ENCODE measurements at places on chromosomes 2 and 18.

DNA sequence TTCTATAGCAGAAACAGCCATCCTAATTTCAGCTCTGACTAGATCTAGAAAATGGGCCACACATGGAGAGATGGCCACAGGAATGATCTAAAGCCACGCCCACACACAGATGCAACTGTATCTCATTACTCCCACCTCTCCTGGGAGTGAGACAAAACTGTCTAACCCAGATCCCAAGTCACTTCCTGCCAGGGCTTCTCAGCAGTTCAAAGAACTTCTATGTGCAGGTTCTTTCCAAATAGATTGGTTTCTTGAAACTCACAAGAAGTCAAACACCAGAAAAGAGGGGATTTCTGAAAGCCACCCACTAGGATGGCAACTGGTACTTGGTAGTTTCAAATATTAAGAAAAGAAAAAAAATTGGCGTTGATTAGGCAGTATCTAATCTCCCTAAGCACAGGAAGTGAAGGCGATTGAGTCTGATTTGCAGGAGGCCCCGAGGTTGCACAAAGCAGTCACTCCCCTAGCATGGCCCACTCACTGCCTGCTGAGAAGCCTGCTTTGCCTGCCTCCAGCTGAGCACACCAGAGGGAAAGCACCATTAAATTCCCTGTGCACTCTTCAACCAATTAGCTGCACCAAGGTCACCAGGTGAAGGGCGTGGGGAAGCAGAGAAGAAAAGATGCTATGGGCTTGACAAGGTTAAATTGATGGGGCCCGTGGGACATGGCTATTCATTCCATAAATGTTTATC is 51.1 kb downstream of the PAPOLG start:
- peak; percentile 63 for DNase-seq

DNA sequence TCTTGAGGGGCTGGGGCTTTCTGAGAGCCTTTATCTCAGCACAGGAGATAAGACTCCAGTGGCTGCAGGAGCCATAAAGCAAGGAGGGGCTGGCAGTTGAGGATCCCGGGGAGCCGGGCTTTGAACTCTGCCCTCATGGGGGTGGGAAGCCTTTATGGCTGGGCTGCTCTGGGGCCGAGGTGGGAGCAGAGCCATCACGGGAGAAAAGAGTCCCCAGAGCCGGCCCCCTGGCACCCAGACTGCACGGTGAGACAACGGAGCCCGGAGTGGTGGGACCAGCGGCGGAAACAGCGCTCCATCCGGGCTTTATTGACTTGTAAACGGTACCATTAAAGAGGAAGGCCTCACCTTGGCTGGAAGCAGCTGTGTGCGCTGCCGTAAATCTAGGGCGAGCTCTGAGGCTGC is 162.6 kb downstream of the MYCN start:
- no peak for DNase-seq

DNA sequence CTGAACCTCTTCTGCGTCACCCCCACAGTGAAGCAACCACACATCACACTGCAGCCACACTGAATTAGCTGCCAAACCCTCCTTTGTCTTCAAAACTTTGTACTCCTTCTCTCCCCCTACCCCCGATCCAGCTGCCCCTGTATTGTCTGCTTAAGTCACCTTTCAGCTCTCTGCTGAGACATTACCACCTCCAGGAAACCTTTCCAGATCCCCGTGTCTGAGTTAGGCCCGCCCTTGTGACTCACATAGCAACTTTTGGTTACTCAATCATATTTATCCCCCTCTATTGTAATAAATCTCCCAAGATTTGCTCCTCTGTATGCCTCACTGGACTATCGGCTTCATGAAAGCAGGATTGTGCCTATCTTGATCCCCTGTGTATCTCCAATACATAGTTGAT is 82.8 kb upstream of the CDCA7 start:
- DNase-seq: no peak

GRCh38 chr2:8627692-8628085 is 54.2 kb upstream of the ID2 start:
- DNase-seq: no peak

DNA sequence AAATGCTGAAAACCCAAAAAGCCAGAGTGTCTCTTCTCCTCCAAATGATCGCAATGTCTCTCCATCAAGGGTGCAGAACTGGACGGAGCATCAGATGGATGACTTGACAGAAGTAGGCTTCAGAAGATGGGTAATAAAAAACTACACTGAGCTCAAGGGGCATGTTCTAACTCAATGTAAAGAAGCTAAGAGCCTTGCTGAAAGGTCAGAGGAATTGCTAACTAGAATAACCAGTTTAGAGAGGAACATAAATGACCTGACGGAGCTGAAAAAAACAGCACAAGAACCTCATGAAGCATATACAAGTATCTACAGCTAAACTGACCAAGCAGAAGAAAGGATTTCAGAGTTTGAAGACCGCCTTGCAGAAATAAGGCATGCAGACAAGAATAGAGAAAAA is 9.7 kb upstream of the POLE4 start:
- DNase-seq: no peak

- DNase-seq: no peak
Observed at GRCh38 chr2:45068571-45069140, 59.4 kb upstream of the SIX2 start.

- DNase-seq: no peak
Observed at GRCh38 chr2:232771870-232772269, 4.5 kb downstream of the KCNJ13 start.

DNA sequence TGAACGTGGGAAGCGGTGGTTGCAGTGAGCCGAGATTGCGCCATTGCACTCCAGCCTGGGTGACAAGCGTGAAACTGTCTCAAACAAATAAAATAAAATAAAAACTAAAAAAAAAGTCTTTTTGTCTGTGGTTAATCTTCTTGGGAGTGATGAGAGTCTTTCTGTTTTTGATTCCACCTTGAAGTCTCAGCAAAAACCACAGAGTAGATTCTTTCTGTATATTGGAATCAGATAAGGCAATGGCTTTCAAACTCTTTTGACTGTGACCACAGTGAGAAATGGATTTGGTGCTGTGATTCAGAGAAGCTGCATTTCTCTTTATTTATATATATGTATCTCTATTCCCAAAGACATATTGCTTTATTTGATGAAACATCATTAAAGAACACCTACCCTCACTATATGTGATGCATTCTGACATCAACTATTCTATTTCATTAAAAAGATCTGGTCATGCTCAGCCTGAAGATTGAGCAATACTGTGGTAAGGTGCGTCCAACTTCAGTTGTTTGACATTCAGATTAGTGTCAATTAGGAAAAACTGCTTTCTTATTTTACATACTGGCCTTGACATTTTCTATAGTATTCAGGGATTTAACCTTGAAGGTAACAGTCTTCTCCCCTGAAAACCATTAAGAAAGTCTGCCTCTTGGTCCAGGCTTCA is 15.6 kb downstream of the HRH4 start:
- DNase-seq: no peak

GRCh38 chr2:213766062-213766461 is 481.8 kb downstream of the SPAG16 start:
- no peak for DNase-seq

- DNase-seq: no peak
Observed at GRCh38 chr2:207619764-207620203, 5.4 kb downstream of the METTL21A start.

- peak; percentile 64 for DNase-seq
Observed at GRCh38 chr18:59823596-59824195, 76.1 kb upstream of the PMAIP1 start.

GRCh38 chr18:28048612-28049011 is 128.3 kb downstream of the CDH2 start:
- no peak for DNase-seq

GRCh38 chr2:149001496-149001895 is 37.0 kb upstream of the LYPD6B start:
- no peak for DNase-seq

DNA sequence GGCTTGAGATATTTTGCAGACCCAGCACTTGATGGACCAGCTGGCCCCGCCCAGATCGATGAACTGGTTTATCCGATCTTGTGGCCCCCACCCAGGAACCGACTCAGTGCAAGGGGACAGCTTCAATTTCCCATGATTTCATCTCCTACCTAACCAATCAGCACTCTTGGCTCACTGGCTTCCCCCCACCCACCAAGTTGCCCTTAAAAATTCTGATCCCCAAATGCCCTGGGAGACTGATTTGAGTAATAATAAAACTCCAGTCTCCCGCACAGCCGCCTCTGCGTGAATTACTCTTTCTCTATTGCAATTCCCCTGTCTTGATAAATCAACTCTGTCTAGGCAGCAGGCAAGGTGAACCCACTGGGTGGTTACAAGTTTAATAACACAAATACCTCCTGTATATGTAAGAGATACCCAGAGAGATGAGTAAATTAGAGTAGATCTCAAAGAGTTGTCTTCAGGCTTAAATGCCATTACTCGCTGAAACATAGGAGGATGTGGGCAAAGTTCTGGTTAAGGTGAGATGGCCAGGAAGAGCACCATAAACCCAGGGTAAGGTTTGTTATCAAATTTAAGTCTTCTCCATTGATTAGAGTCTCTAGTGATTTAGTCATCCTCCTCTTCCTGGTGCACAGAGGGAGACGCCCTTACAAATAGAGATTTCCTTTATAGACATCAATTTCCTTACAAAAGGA is 222.8 kb downstream of the ARL4C start:
- DNase-seq: no peak

GRCh38 chr2:99694331-99694730 is 204.5 kb upstream of the REV1 start:
- no peak for DNase-seq

- DNase-seq: no peak
Observed at GRCh38 chr2:172446474-172447063, 19.2 kb downstream of the ITGA6 start.

GRCh38 chr2:188647430-188648070 is 326.6 kb upstream of the COL3A1 start:
- no peak for DNase-seq

- no peak for DNase-seq
Observed at GRCh38 chr2:68086166-68086565, 23.4 kb upstream of the C1D start.

DNA sequence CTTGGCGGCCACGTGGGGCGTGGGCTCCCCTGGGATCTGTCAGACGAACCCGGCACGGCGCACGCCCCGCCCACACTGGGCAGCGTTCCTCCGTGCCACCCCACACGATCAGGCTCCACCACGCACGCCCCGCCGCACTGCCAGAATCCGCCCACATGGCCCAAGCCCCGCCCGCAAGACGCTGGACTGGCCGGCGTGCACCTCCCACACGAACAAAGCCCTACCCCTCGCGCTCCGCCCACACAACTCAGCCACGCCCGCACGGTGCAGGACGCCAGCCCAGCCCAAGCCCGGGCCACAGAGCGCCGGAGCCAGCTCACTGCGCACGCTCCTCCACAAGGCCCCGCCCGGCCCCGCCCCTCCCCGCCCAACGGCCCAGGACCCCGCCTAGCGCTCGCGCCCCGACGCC is 555 bp downstream of the TMEM18 start:
- peak; percentile 98 for DNase-seq

- DNase-seq: no peak
Observed at GRCh38 chr2:85356186-85356585, 1.6 kb downstream of the ELMOD3 start.

DNA sequence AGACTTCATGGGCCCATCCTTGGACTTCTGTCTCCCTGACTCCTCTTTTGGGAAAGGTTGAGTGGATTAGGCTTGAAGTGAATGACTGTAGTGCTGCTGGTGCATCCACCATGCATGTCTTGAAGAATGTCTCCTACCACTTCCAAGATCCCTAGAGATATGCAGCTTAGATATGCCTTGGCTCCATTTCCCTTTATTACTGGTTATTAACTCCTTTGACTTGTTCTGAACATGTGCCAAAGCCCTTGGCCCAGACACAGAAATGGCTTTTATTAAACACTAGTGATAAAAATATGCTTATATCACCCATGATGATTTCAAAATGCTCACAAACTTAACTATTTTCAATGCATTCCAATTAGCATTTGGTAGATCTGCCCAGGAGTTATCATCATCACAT is 90.0 kb upstream of the SLC14A2 start:
- DNase-seq: no peak

GRCh38 chr18:61333746-61334490 is 688 bp downstream of the CDH20 start:
- DNase-seq: peak; percentile 44

GRCh38 chr2:229066121-229066715 is 204.9 kb downstream of the PID1 start:
- no peak for DNase-seq
